ENCODE measurements at places on chromosomes 13 and 19.

DNA sequence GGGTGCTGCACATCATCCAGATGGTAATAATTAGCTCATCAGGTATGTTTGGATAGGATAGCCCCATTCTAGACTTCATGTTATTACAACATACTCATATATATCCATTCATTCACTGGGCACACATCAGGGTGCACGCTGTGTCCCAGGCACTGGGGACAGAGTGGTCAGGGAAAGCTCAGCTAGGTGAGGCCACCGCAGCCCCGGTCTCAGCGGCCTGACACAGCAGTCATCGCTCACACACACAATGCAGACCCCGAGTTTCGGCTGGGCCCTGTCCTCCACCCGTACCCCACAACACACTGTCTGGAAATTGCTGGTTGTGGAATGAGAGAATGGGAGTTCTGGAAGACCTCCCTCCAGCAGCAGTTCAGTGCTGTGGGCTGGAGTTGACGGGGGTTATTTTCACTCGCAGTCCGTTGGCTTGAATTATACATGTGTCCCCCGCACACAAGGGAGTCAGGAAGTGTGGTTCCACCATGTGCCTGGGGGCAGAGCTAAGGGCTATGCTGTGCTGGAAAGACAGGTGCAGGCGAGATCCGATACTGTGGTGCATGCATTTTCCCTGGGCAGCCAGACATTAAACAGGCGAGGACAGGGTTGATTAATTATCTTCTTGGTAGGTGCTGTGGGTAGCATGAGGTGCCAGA, 257.6 kb downstream of the TEX29 start:
- DNase-seq = no peak

DNA sequence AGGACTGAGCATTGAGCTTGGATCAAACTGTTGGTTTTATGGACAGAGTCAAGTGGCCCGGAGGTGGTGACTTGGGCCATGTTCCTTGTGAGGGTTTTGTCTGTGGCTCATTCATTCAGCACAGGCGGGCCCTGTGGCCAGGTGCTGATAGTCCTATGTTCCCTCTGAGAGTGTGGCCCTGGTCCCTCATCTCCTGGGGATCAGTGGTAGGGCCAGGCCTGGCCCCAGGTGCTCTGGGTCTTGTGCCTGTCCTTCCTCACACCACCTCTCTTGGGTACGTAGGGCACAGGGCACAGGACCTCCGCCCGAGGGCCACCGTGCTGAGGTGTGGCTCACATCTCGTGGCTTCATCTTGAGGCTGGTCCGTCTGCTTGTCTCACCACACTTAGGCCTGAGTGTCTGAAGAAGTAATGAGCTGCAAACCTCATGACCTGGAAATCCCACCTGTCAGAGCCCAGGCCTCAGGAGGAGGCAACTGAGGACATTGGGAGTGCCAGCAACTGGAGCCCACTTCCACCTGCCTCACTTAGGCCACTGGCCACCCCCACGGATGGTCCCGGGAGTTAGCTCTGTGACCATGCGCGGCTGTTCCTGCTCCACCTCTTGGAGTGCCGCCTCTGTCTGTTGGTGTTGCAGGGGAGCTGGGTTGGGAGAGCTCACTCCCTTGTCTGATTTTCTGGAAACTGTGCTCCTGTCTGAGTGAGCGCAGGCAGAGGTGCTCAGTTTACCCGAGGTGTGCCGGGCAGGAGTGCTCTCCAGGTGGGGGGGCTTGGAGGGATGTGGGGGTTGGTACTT, 53.4 kb downstream of the KDM4B start:
- DNase-seq = no peak

DNA sequence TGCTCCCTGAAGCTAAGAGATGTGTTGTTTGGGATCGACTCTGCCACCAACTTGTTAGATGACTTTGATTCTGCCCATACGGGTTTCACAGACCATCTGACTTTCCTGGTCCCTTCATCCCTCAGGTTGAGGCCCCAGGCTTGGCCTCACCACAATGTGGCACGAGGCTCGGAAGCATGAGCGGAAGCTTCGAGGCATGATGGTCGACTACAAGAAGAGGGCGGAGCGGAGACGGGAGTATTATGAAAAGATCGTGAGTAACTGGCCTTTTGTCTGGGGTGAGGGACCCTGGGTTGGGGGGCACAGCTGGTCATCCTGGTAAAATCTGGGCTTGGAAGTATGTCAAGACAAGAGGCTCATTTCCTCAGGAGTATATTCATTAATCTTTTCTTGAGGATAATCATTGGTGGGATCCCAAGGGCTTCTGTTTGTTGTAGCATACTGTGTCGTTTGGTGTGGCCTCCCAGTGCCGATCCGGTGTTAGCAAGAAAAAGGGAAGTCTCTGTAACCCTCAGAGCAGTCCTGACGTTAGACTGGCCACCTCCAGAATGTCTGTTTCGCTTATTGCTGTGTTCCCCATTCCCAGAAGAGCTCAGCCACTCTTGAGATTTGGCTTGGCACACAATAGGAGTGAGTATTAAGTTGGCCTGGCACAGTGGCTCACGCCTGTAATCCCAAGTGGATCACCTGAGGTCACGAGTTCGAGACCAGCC, 1.4 kb downstream of the CLASRP start:
- no peak for DNase-seq

GRCh38 chr19:57830071-57830602, at the start of gene ZNF587B:
Gene ZNF587B (plus strand): TSS chr19:57830299. CDS start chr19:57830529, 230 bp downstream.
- DNase-seq = peak; percentile 75

GRCh38 chr13:101139081-101139480, 277.2 kb downstream of the NALCN start:
- no peak for DNase-seq

All from dorsolateral prefrontal cortex (tissue), 122 donors.